ENCODE measurements at places on chromosomes 2 and 18.

DNA sequence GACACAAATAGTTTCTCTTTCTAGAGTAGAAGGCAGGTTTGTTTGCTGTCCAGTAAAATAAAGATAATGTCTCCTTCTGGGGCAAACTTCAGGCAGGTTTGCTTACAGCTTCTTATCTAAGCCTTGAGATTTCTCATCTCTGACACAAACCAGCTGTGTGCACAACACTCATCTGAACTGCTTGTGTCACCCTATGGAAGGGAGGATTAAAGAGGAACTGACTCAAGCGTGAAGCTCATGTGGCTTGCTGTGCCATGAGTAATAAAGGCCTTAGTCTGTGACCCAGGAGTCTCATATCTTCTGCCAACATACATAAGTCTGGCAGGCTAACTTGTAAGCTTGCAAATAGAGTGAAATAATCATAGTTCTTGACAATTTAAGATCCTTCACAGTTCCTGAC is 24.2 kb upstream of the CPO start:
- DNase-seq = no peak

DNA sequence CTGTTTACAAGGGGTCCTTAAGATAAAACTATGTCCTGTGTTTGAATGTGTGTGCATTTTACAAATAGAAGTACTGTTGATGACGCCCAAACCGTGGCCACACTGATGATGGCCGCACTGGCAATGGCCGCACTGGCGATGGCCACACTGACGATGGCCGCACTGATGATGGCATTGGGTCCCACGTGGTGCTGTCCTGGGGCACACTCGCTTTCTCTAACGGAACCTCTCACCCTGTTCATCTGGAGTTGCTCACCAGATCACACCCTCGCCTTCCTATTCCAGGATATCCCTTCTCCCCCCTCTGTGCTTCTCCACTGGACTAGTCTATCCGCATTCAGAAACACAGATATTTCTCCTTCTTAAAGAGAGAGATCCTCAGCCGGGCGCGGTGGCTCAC is 192.4 kb downstream of the EIPR1 start:
- no peak for DNase-seq

DNA sequence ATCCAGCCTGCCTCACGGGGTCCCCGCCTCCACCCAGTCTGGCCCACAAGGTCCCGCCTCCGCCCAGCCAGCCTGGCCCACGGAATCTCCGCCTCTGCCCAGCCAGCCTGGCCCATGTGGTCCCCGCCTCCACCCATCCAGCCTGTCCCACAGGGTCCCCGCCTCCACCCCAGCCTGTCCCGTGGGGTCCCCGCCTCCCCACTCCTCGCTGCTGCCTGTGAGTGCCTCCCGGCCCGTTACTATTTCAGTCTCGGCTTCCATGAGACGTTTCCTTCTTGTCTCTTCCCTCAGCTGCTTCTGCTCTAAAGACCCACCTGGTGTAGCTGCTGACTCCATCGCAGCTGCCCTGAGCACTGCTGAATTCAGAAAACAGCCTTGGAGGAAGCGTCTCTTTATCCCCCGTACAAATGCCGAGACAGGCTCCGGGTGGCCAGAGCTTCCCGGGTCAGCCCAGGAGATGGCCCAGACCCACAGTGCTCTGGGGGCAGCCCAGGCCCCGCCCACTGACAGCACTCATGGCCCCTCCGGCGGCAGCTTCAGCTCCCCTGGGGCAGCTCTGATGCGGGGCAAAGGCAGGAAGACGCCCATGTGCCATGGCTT is 69.8 kb downstream of the NFATC1 start:
- no peak for DNase-seq

DNA sequence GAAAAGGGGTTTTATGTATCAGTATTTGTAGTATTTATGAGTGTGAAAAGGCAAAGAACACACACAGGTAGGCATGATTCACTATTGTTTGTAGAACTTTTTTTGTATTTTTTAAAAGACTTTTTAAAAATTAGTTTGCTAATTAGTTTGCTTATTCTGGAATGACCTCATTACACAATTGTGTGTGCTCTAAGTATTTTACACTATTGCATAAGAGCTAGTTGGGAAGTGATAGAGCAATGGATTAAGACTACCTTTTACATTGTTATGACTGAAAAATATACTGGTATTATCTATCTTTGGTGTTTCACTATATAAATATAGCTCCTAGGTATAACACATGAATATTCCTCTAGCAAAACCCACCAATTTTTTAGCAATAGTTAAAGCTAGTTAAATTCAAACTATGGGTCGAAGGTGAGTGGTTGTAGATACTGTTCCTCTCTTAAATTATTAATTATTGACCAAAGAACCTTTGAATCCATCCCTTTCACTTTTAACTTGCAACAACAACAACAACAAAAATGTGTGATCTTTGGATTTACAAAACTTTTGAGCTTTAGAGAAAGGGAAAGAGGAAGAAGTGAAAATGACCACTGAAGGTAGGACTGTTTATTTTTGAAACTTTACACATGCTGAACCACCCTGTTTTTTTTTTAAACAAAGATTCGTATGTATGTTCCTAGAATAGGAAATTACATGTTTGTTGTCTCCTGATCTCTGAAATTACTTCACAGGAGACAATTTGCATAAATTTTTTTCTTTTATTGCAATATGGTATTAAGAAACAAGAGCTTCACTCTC is 18.7 kb downstream of the ITPRID2 start:
- no peak for DNase-seq

DNA sequence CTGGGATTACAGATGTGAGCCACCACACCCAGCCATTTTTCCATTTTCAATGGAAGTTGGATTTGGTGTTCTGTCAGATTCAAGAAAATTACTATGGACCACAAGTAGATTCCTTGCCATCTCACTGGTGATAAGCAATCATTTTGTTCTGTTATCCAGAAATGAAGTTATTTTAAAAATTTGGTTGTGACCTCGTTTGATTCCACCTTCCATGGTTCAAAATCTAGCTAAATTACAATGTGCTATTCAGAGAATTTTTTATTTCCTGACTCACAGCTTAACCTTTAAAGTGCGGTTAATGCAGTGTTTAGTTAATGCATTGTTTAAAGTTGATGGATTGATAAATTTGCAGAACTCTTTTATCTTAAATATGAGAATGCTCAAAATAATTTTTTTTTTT is 243.2 kb upstream of the BOD1L2 start:
- no peak for DNase-seq

- no peak for DNase-seq
Measured at GRCh38 chr18:24660956-24661355, 200.5 kb downstream of the HRH4 start.

GRCh38 chr2:231256494-231256893 is 58.1 kb downstream of the ARMC9 start:
- DNase-seq = no peak

- DNase-seq = no peak
Measured at GRCh38 chr2:203175371-203175770, 63.4 kb upstream of the CYP20A1 start.

DNA sequence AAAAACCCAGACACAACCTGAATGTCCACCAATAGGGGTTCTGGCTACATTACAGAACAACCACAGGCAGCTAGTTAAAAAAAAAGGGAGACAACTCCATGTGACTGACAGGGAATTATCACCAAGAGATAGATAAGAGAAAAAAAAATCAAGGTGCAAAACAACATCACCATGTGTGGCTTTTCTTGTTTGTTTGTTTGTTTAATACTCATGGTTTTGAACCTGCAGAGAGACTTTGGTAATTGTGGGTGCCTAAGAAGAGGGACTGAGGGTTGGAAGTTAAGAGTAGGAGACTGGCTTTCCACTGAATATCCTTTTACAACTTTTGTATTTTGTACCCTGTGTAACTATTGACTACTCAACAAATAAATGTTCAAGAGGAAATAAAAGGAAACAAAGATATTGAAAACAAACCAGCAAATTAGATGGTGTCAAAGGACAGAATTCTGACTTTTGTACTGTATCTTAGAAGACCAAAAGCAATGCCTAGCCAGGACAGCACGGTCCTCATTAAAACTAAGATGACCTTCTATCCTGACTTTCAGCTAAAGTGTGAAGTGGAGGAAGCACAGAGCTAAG is 22.5 kb upstream of the DNAJC27 start:
- DNase-seq = no peak

- DNase-seq = no peak
Measured at GRCh38 chr18:49251451-49251850, 209.0 kb downstream of the DYM start.

DNA sequence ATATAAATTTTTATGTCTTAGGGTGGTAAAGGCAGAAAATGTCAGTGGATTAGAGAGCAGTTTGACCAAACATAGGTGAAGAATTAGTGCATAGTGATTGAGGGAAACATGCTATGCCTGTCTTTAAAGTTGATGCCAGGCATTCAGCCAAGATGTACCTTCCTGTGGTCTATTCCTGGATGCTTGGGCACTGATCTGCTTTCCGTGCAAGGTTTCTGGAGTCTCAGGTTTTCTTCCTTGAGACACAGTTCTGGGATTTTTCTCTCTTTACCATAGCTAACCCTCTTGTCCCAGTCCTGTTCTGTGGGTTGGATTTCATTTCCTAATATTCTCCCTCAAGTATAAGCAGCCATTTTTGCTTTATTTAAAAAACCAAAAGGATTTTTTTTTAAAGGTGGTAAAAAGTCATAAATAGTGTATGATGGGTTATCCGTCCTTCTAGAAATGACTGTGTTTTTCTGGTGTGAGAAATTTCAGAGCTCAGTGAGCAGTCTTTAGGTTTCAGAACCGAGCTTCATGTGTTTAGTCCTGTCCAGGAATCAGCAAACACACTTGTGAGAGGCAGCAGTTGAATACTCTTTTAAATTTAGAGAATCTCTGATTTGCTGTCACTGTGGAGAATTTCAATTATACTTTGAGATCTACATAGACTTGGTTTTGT is 43.0 kb upstream of the CYBRD1 start:
- no peak for DNase-seq

DNA sequence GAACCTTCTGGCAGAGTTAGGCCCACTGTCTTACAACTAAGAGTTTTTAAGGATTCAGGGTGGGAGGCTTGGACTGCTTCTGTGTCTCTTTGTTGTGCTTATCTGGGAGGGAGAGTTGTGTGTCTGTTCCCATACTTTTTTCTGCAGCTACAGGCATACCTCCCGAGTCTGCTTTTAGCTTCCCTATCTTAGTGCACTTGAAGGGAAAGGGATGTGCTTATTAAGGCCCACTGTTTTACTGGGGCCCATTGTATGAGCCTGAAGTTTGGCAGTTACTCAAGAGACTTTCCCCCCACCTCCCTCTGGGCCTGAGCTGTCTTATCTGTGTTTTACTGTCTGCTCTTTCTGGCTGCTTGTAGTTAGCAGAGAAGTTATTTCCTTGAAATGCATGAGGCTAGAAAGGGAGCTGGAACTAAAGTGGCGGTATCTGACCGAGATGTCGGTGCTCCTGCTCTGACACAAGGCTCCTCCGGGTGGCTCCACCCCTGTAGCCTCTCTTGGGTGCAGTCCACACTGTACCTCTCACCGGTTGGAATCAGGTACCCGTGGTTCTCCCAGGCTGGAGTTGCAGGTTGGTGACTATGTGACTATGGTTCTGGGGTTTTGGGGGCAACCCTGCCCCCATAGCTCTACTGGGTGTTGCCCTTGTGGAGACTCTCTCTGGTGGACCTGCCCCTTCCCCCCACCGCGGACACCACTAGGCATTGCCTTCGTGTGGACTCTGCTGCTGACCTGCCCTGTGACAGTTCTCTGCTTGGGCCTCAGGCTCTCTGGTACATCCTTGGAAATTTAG is 12.9 kb downstream of the UBR3 start:
- DNase-seq = no peak

GRCh38 chr2:13543550-13543949 is 826.8 kb downstream of the TRIB2 start:
- DNase-seq = no peak

DNA sequence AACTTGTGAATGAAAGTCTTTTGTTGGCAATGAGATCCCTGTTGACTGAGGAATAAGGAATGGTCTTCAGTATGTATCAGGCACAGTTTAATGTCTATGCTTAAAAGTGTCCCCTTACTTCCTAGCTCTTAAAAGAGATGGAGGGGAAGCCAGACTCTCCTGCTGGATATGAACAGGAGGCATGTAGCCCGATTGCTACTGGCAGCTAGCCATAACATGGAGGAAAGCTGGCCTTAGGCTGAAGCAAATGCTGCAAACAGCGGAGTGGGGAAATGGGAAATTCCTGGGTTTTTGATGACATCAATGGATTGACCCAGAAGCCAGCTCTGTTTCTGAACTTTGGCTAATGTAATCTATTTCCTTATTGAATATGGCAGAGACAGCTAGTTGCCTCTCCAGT is 266.1 kb downstream of the SLC4A3 start:
- DNase-seq = no peak

DNA sequence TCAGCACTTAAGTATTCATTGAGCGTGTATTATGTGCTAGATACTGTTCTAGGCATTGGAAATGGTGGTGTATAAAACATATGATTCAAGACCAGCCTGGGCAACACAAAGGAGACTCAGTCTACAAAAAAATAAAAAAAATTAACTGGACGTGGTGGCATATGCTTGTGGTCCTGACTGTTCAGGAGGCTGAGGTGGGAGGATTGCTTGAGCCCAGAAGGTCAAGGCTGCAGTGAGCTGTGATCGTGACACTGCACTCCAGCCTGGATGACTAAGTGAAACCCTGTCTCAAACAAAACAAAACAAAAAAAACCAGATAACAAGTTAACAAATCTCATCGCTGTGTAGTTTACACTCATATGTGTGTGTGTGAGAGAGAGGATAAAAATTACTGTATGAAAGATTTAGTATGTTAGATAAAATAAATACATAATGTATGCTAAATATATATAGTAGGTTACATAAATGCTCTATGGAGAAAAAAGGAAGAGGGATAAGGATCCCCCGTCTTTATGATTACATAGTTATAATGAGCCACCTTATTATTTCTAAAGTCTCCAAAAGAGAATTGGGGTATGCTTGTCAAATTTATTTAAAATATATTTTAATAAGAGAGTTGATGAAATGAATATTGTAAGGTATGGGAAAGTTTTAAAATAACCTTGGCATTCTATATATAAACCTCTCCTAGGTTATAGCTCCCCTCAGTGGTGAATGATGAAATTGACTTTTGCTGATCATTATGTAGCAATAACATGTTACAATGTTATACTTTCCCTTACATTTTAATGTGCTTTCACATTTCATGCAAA is 69.2 kb downstream of the EHBP1 start:
- no peak for DNase-seq

DNA sequence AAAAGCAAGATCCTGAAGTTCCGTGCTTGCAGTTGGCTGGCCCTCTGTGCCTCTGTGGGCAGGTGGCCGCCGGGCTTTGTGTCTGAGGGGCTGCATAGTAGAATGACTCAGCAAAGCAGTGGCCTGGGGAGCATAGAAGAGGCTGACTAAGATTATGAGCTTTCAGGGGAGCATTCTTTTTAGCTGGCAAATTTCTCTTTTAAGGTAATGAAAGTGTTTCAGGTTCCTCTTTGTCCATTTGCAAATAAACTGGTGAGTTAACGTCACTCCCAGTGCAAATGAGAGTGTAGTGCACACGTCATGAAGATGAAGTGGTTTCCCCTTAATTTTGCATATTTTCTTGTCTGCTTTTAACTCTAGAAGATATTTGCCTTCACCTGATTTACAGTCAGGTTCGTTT is 98.6 kb downstream of the BCL2L11 start:
- DNase-seq = no peak

GRCh38 chr2:76445880-76446279 is 735.2 kb upstream of the GCFC2 start:
- no peak for DNase-seq

Data from activated T-helper 1 cell treated with anti-CD3 and anti-CD28 coated beads, Interleukin-2, amount 50 U/mL, for 16 hours (primary cell).